ENCODE measurements at places on chromosomes 7 and 10.

DNA sequence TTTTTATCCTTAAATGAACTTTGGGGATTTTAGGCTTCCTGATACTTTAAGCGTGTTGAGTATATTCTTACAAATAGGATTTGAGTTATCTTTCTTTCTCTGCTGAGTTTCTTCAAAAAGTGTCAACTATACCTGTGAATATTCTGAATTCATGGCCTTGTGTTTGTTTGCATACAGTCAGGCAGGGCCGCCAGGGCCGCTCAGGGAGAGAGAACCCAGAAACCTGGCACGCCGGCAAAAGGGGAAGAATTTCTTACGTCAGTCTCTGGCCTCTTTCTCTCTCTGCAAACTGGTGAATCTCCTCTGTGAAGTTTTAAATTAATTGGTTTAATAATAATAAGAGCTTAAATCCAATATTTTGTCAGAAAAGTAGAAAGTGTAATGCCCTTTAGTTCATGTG, 29.3 kb upstream of the BNIP3 start:
- DNase-seq: no peak

- DNase-seq: no peak
Measured at GRCh38 chr7:46357290-46357689, 436.2 kb upstream of the IGFBP3 start.

DNA sequence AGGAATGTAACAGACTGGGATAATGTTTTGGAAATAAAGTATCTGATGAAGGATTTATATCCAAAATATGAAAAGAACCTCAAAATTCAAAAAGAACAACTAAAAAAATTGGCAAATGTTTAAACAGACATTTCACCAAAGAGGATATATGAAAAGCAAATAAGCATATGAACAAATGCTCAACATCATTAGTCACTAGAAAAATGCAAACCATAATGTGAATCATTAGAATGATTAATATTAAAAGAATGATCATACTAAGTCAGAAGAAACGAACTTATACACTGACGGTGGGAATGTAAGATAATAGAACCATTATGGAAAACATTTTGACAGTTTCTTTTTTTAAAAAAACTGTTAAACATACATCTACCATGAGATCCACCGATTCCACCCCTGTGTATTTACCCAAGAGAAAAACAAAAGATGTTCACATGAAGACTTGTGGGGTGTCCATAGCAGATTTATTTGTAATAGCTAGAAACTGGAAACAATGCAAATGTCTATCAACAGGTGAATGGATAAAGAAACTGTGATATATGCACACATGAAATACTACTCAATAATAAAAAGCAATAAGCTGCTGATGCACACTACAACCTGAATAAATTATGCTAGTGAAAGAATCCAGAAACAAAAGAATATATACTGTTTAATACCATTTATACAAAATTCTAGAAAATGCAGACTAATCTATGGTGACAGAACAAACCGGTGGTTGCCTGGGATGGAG, 35.7 kb downstream of the PRKG1 start:
- no peak for DNase-seq

DNA sequence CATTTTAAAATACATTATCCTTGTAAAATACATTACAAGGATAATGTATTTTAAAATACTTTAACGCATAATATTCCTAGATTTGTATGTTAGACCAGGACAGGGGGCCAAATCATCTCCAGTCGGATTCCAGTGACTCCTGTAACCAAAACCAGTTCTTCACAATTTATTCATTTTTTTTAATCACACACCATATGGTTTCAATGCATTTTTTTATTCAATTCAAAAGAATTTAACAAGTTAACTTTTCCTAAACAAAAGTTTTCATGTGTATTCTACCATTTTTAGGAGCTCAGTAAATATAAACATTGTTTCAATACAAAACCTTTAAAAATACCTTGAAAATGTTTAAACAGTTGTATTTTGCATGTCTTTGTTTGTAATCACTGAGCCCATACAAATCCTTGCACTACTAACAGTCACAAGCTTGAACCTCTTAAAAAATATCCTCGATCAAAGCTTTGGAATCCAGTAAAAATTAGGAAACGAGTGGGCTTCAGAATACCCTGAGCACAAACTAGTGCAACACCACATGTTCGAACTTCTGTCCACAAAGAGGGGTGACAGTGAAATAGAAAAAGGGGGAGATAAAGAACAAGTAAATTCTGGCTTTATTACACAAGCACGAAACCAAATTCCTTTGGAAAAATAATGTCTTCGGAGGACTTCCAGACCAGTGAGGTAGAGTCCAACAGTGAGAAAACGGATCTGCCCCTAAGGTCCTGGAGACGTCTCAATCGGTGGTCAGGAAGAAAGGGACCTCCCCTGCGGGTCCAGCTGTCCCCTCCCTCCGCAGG, 1.6 kb downstream of the CCDC71L start:
- no peak for DNase-seq

DNA sequence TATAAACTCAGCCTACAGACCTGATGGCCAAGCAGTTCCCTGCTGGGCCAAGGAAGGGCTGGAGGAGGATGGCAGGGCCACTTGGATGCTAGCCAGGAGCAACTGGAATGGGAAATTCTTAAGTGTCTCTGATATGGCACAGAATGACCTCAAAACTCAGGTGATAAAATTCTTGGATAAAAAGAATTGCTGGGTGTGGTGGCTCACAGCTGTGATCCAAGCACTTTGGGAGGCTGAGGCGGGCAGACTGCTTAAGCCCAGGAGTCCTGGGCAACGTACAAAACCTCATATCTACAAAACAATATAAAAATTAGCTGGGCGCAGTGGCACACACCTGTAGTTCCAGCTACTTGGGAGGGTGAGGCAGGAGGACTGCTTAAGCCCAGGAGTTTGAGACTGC, 14.0 kb upstream of the PKD1L1 start:
- no peak for DNase-seq

- no peak for DNase-seq
Measured at GRCh38 chr7:77783111-77783510, 15.1 kb downstream of the TMEM60 start.

- no peak for DNase-seq
Measured at GRCh38 chr10:99672884-99673283, 13.6 kb downstream of the ENTPD7 start.

GRCh38 chr10:101565936-101566332, 22.1 kb downstream of the POLL start:
- DNase-seq: no peak

GRCh38 chr10:121216295-121216694, 365.1 kb downstream of the WDR11 start:
- DNase-seq: no peak

GRCh38 chr10:26755443-26755903, 58.0 kb downstream of the PDSS1 start:
- no peak for DNase-seq

DNA sequence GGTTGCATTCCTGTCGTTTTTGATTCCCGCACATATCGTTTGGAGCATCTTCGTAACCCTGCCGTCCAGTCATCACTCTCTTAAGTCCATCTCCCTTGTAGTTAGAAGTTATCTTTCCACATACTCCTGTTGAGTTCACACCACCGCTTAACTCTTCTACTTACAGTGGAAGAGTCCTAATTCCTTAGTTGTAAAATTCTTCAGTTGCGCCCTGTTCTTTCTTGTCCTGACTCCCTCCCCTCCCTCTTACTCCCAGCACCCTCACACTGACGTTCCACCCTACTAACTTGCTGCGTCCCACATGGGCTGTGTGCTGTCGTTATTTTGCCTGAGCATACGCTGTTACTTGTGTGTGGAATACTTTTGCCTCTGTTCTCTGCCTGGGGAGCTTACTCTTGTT, 11.7 kb downstream of the DNAJB6 start:
- DNase-seq: no peak

GRCh38 chr10:98391578-98391991, 23.4 kb downstream of the PYROXD2 start:
- no peak for DNase-seq

- DNase-seq: no peak
Measured at GRCh38 chr7:55095672-55096071, 76.9 kb downstream of the EGFR start.

GRCh38 chr7:148915211-148915610, 31.1 kb upstream of the EZH2 start:
- DNase-seq: no peak

- no peak for DNase-seq
Measured at GRCh38 chr10:106707657-106708056, 456.8 kb downstream of the SORCS1 start.

DNA sequence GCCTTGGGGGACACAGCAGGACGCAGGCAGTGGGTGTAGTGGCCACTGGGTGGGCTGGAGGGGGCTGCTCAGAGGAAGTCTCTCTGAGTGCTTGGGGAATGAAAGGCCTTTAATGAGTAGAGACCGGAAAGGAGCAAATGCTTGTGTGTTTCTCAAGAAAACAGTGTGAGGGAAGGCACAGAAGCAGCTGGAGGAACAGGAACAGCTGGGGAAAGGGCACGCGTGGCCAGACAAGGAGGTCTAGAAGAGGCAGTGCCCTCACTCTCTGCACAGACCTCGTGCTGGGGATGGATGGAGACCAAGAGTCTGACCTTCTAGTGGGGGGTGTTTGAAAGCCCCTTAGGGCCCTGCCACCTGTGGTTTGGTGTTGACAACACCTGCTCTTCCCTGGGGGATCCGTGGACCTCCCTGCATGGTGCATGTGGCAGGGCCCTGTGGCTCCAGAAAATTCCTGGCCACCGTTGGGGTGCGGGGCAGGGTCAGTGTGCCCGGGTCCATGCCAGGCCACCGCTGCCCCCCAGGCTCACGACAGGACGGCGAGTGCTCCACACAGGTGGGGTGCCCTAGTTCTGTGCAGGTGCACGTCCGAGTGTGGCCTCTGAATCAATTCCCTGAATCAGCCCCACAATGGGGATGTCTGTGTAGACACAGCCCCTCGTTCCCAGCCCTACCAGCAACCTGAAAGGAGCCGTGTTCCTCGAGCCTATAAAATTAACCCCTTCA, 25.9 kb upstream of the FAM20C start:
- no peak for DNase-seq
